LHCN-M2 (cell line): ENCODE measurements at places on chromosomes 2 and 18. TPM values are rescaled to one million over a fixed set of nuclear protein-coding genes. Genes with fewer than 3 reads are reported as not detected.

Gene SULT1C2
- 0.06 TPM in 1 of 2 replicates, not detected in the other for total RNA-seq

Gene AQP12B
- not detected in 2 replicates for total RNA-seq

Gene PLEKHB2
- total RNA-seq: 134 and 140 TPM in 2 replicates

DNA sequence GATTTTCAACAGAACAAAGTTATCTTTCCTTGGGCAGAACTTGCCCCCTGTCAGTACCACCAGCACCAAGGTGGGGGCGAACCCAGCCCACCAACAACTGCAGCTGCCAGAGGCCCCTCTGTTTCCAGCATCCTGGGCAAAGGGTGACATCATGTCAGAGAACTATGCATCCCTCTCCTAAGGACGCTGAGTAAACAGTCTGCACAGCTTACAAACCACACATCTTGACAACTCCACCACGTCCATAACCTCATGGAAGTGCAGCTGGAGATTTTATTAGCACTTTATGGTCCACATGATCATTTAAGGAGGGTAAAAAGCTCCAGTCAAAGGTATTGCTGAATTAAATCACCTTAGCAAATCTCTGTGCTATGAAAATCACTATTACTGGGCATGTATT lies 40.4 kb downstream of the PIEZO2 start:
- no peak for DNase-seq

DNA sequence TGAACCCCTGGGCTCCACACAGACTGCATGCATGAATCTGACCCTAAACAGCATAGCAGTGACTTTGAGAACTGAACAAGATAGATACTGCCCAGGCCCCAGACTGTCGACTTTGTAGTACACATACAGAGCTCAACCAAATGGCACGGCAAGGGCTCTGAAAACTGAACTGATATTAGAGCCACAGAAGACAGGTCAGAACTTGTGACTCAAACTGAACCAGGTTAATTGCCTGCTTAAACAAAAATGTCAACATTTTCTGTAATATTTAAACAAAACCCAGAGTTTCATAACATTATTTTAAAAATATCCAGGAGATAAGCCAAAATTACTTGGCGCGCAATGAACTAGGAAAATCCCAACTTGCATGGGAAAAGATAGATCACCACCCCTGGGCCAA lies 260.3 kb downstream of the TPGS2 start:
- no peak for DNase-seq

DNA sequence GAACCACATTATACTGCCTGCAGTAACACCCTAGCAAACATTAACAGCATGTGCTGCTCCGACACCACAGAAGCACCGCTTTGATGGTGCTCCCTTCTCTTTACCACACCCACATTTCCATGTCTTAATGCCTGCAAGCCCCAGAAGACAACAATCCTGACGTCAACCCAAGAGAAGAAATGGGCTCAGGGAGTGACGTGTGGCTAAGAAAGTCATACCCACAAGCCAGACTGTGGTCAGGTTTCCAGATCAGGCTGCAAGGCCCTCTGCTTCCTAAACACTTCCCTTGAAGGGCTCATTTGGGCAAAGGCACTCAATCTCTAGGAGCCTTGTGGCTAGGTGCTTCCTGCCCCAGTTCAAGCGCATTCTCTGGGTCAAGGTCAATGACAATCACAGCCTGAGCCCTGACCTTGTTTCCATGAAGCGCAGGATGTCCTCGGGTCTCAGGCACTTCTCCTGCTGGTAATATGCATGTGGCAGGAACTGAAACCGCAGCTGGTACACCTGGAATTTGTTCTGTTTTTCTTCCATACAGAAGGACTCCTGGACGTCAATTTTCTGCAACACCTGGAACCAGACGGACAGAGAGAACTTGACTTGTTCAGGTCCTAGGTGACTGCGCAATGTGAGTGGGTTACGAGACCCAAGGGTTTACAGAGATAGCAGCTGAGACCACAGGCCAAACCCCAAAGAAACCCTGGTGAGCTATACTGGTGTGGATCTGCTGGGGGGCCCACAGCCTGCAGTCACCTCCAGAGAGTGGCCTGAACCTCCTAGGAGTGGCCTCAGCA lies 67.2 kb downstream of the POLR1A start:
- peak; percentile 83 for DNase-seq

Gene CACNB4
- 0.11 and 0.32 TPM in 2 replicates for total RNA-seq

Gene SCYGR5
- not detected in 2 replicates for total RNA-seq
